ENCODE measurements at places on chromosomes 16 and 17.

GRCh38 chr17:20214794-20215193 is 205.6 kb downstream of the SPECC1 start:
- no peak for DNase-seq

DNA sequence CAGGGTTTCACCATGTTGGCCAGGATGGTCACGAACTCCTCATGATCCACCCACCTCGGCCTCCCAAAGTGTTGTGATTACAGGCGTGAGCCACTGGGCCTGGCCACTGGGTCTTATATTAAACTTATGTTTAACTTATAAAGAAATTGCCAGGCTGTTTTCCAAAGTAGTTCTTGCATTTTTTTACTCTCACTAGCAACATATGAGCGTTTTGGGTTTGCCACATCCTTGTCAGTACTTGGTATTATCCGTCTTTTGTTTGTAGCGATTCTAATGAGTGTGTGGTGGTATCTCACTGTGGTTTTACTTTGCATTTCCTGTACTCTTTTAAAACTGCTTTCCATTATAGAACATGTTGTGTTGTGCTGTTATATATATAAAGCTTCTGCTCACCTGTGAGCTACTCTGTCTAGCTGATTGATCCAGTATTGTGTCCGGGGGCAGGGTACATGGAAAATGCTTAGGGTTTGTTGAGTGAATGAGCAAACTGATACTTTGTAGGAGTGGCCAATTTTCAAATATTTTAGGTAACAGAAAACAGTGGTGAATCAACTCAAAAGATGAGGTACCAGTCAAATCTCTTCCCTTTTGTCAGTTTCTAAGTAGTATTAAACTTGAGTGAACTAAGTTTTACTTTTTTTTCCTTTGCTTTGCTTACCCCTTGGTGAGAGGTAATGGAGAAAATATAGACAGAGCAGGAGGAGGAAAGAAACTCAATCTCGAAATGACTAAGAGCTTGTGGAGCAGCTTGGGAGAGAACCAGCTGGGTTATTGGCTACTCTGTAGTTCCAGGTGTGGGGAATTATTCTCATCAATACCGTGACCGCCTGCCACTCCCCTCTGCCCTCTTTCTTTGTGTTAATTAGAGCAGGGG is 75.8 kb downstream of the PITPNC1 start:
- DNase-seq, result no peak

- no peak for DNase-seq
Observed at GRCh38 chr17:60164164-60164563, 14.4 kb downstream of the CA4 start.

DNA sequence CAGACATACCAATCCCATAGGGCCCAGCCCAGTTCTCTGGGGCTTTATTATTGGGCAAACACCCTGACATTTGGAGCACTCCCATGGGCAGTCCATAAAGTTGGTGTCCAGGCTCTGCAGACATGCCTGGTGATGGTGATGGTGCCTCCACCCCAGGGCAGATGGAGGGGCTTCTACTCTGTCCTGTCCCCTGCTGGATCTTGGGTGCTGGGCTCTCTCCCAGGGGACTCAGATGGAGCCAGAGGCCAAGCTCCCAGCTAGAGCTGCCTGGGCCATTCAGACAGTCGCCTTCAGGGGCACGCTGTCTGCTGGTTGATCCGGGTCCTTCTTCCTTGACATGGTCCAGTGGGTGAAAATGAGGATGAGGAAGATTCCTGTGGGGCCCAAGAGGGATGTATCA is 10.6 kb downstream of the CDH16 start:
- DNase-seq, result no peak

DNA sequence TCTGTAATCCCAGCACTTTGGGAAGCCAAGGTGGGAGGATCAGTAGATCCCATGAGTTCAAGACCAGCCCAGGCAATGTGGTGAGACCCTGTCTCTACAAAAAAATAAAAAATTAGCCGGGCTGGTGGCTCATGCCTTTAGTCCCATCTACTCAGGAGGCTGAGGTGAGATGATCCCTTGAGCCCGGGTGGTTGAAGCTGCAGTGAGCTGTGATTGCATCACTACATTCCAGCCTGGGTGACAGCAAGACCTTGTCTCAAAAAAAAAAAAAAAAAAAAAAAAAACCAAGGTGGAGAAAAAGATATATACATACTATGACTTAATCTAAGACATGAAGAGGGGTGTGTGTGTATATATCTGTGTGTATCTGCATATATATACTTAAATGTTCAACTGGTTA is 26.7 kb downstream of the BBS2 start:
- DNase-seq, result no peak

DNA sequence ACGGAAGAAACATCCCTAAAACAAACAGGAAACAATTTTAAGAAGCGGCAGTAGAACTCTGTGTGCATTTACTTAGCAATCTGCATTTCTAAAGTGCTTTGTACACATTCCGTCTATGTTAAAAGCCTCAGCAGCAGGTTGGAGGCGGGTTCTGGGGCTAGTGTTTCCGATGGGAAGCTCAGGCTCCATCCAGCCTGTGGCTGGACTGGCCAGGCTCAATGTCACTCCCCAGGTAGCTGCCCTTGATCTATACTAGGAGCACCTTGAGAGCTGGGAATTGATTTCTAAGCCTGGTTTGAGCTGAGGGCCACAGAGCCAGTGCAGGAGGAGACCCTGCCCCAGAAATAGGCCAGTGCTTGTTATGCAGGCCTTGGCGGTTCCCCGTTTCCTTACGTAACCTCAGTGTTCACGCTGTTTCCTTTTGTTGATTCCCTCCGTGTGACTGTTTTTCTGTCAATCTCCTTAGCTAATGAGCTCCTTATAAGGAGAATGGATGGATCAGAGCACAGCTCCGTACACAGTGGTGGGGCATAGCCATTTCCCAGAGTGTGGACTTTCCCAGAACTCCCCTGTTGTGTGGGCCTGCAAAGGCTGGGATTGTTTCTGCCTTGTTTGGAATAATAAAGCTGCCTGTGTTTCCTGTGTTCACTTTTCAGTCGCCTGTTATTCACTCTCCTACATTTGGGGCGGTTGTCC is 21.4 kb downstream of the ADORA2B start:
- no peak for DNase-seq

Data from AG08395 (cell line).